ENCODE measurements at places on chromosomes 11 and 22.

GRCh38 chr11:73176874-73177155 lies 34.7 kb upstream of the FCHSD2 start:
- no peak for DNase-seq

DNA sequence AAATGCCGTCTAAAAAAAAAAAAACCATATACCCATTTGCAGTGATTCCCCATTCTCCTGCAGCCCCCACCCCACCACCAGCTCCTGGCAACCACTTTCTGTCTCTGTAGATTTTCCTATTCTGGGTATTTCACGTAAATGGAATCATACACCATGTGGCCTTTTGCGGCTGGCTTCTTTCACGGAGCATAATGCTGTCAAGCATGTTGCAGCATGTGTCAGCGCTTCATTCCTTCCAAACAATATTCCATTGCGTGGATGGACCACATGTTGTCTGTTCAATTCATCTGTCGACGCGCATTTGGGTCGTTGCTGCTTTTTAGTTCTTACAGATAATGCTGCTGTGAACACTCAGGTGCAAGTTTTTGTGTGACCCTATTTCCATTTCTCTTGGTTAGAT lies 14.8 kb upstream of the EMID1 start:
- DNase-seq: no peak

- no peak for DNase-seq
Observed at GRCh38 chr22:43733138-43733537, 79.0 kb downstream of the EFCAB6 start.

GRCh38 chr11:93623179-93623578 lies 38.3 kb upstream of the CEP295 start:
- DNase-seq: no peak

Data from glomerular endothelial cell (primary cell).